ENCODE measurements at places on chromosomes 3 and 15. TPM values are rescaled to one million over a fixed set of nuclear protein-coding genes. Genes with fewer than 3 reads are reported as not detected.

ALPK3 gene
- total RNA-seq, result 13.5 TPM

DNA sequence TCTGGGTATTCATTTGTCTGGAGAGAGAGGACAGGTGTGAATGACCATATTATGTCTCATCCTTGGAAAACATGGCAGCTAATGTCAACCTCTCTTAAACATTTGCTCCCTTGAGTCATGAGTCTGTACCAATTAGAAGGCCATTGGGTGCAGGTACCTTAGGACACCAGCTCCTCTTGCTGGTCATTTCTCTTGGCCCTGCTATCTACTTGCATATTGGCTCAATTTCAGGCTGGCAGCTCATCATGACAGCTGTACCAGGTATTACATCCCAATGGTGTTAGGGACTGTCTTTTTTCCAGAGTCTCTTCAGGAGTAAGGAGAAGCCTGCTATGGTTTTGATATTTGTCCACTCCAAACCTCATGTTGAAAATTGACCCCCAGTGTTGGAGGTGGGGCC lies 92.2 kb upstream of the ANKRD28 start:
- DNase-seq, result no peak

DNA sequence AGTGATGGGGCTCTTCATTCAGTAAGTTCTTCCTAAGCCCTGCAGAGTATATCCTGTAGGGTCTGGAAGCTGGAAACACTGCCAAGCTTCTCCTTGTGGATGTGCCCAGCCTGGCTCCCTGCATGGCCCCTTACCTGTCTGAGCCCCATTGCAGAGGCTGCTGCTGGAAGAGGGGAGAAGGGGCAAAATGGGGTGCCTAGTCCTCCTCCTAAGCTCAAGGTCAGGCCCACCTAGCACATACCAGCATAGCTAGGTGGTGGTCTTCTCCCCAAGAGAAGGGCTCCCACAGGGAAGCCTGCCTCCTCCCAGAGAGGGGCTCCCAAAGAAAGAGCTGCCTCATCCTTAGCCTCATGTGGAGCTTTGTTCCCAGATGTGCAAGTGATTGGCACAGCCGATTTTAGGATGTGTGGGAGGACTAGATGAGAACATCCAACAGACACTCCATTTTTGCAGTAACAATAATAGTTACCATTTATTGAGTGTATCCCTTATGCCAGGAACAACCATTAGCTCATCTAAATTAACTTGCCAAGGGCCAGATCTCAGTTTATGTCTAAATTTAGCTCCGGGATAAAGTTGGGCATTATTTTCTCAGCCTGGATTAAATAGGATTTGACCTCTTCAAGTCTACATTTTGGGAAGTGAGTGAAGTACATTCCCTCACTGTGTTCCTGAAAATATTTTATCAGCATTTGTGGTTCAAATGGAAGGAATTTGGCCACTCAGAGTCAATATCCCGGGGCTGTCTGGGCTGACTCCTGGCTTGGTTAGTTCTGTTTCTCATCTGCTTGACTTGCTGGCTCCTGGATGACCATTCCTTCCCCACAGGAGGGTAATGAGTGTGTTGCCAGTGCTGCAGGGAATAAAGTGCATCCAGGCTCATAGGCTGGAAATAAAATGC lies 291.1 kb upstream of the ROPN1 start:
- no peak for DNase-seq

UBAP1L gene
- total RNA-seq, result 0.40 TPM

- no peak for DNase-seq
Measured at GRCh38 chr15:48833526-48834239, 22.8 kb upstream of the CEP152 start.

DNA sequence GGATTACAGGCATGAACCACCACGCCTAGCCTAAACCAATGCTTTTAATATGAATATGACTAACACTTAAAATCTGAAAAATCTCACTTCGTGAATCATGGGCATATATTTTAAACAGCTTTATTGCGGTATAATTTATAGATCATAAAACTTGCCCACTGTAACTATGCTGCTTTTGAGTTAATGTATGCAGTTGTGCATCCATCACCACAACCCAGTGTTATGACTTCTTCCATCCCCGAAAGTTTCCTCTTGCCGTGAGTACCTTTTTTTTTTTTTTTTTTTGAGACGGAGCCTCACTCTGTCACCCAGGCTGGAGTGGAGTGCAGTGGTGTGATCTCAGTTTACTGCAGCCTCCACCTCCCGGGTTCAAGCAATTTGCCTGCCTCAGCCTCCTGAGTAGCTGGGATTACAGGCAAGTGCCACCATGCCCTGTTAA lies 7.1 kb downstream of the KAT2B start:
- DNase-seq, result no peak

DNA sequence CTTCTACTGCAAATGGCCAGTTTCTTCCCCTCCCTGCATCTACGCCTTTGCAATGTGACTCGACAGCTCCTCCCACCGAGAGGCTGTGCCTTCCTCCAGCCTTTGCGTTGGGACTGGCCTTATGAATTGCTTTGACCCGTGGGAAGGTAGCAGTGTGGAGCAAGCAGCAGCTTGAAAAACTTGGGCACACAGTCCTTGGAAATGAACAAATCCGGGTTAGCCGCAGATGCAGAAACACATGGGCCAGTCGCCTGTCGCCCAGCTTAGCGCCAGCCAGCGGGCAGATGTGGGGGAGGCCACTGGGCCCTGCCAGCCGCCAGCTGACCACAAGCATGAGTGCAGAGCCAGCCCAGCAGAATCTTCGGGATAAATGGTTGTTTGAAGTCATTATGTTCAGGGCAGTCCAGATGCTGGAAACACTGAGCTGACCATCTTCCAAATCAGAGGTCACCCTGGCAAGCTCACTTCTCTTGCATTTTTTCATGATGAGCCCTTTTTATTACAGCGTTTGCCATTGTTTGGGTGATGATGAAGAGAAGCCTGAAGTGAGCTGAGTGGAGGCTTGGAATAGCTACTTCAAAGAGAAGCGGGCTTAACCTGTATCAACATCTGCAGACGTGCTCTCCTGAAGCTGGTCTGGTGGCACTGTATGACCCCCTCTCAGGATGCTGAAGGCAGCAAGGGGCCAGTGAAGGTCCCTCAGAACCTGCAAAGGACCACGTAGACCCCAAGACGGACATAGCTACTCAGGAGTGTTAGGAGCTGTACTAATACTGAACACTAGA lies 9.8 kb downstream of the SELENOS start:
- no peak for DNase-seq

DNA sequence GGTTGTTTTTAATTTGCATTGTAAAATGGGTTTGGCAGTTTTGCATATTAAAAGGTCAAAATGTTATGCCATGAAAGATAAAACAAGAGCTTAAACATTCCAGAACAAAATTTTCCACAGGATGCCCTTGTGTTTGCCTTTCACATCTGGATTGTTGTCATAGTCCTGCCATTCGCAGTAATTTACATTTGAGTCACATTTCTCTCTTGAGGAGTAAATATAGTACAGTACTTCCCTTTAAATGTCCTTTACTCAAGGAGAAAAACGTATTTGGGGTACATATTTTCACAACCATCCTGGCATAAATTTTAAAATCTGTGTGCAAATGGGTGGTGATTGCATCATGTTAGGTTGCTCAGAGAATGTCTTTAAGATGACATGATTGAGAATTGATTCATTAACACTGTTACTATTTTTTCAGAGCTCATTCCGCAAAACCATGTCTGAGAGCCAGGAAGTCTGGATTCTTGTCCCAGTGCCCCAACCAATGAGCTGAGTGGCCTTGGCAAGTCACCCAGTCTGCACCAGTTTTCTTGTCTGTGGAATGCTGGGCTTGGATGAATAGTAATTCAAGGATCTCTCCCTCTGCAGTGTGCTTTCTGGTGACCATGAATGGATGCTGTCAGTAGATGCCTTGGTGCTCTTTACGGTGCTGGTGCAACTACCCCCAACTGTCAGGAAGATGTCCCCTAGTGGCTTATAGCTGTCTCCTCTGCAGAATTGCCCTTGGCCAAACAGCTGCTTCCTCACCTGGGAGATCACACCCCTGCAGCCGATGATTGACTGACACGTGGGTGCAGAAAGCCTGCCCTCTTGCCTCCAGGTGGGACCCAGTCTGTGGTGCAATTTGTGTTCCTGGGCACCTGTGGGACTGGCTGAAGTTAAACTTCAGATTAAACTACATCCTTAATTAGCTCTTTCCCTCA lies 43.0 kb downstream of the ABHD5 start:
- DNase-seq, result no peak
